ENCODE measurements at places on chromosomes 3 and 15.

- no peak for DNase-seq
Observed at GRCh38 chr3:16104156-16104555, 70.3 kb upstream of the GALNT15 start.

GRCh38 chr15:71707230-71708050, 102.9 kb upstream of the NR2E3 start:
- no peak for DNase-seq

GRCh38 chr3:162998205-162998604, 1501.6 kb downstream of the OTOL1 start:
- no peak for DNase-seq

DNA sequence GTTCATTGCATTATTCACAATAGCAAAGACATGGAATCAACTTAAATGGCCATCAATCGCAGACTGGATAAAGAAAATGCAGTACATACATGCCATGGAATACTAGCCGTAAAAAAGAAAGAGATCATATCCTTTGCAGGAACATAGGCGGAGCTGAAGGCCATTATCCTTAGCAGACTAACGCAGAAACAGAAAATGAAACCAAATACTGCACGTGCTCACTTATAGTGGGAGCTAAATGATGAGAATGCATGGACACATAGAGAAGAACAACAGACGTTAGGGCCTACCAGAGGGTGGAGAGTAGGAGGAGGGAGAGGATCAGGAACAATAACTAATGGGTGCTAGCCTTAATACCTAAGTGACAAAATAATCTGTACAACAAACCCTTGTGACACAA, 57.9 kb downstream of the RASA2 start:
- no peak for DNase-seq

GRCh38 chr15:82933576-82933975, 18.9 kb downstream of the HOMER2 start:
- DNase-seq, result no peak

- DNase-seq, result no peak
Observed at GRCh38 chr15:27095886-27096624, 125.1 kb downstream of the GABRG3 start.

GRCh38 chr3:131555456-131555855, 52.7 kb upstream of the MRPL3 start:
- no peak for DNase-seq
